ENCODE measurements at places on chromosomes 13 and 19.

DNA sequence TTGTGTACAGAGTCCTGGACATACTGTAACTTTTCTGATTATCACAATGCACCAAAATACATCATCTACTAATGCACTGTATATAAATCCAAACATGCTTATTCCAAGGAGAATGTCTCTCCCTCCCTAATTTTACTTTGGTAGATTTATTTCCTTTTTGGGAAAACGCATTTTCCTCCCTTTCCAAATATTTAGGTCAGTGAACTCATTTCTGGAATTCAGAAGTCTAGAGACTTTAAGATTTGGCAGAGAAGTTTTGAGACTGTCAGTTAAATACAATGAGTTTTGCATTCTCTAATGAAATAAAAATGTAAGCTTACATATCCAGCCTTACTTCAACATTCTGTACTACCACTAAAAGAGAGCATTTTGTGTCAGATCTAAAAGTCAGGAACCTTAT, 165.8 kb upstream of the EDNRB start:
- H3K4me3 ChIP-seq, result no peak overlapping the region
- H3K27me3 ChIP-seq, result no peaks in the 10 kb centered on the region
- H3K4me1 ChIP-seq, result no peaks in the 10 kb centered on the region
- H3K36me3 ChIP-seq, result no peaks in the 10 kb centered on the region
- H3K27ac ChIP-seq, result no peak overlapping the region
- no peak for DNase-seq

- H3K27me3 ChIP-seq, result peaks cover 21% of the 10 kb centered on the region
- H3K36me3 ChIP-seq, result no peaks in the 10 kb centered on the region
- peak overlapping the region; percentile 66 for H3K4me3 ChIP-seq
- DNase-seq, result no peak
- peaks cover 93% of the 10 kb centered on the region for H3K4me1 ChIP-seq
Observed at GRCh38 chr19:40604647-40605215, 3.6 kb downstream of the LTBP4 start.

GRCh38 chr13:112324116-112324515, 52.0 kb upstream of the SPACA7 start:
- H3K4me3 ChIP-seq, result no peak overlapping the region
- no peak overlapping the region for H3K27ac ChIP-seq
- H3K36me3 ChIP-seq, result no peaks in the 10 kb centered on the region
- H3K4me1 ChIP-seq, result no peaks in the 10 kb centered on the region

DNA sequence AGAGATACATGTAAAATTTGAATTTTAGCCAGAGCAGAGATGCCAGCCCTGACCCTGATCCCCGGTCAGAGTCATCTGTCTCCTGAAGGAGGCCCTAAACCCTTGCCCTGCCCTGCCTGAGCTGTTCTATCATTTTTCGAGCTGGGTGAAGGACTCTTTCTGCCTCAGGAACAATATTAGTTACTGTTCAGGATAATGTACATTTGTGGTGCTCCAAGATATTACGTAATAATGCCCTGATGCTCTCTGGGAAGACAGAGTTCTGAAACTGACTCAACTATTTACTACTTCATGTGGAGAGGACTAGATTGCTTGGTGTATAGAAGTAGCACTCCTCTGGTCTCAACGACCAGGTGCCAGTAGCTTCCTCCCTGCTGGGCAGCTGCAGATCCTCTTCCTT, 37.9 kb upstream of the UBL3 start:
- no peak overlapping the region for H3K27ac ChIP-seq
- H3K36me3 ChIP-seq, result no peaks in the 10 kb centered on the region
- no peak for DNase-seq
- H3K4me1 ChIP-seq, result no peaks in the 10 kb centered on the region

GRCh38 chr13:41696163-41697003, 239.0 kb downstream of the RGCC start:
- no peaks in the 10 kb centered on the region for H3K27me3 ChIP-seq
- no peaks in the 10 kb centered on the region for H3K4me1 ChIP-seq
- H3K27ac ChIP-seq, result no peak overlapping the region
- H3K36me3 ChIP-seq, result peaks cover 19% of the 10 kb centered on the region
- no peak for DNase-seq

GRCh38 chr13:29849071-29849631, 1.3 kb downstream of the UBL3 start:
- no peaks in the 10 kb centered on the region for H3K36me3 ChIP-seq
- peak overlapping the region; percentile 82 for H3K4me3 ChIP-seq
- H3K27ac ChIP-seq, result peak overlapping the region; percentile 93
- H3K4me1 ChIP-seq, result peaks cover 4% of the 10 kb centered on the region
- no peaks in the 10 kb centered on the region for H3K27me3 ChIP-seq
- peak; percentile 70 for DNase-seq

- H3K4me3 ChIP-seq, result peak overlapping the region; percentile 46
- peak overlapping the region; percentile 23 for H3K27ac ChIP-seq
- H3K36me3 ChIP-seq, result no peaks in the 10 kb centered on the region
Observed at GRCh38 chr13:33610438-33611120, 207.4 kb upstream of the RFC3 start.

GRCh38 chr19:10379880-10380312, 476 bp downstream of the TYK2 start:
- peak overlapping the region; percentile 81 for H3K27ac ChIP-seq
- H3K4me1 ChIP-seq, result peaks cover 25% of the 10 kb centered on the region
- H3K27me3 ChIP-seq, result no peaks in the 10 kb centered on the region
- H3K4me3 ChIP-seq, result peak overlapping the region; percentile 81
- DNase-seq, result no peak

- H3K4me1 ChIP-seq, result no peaks in the 10 kb centered on the region
- H3K27me3 ChIP-seq, result no peaks in the 10 kb centered on the region
- DNase-seq, result no peak
- no peak overlapping the region for H3K27ac ChIP-seq
- H3K36me3 ChIP-seq, result no peaks in the 10 kb centered on the region
Observed at GRCh38 chr13:108077284-108077683, 138.1 kb downstream of the LIG4 start.

DNA sequence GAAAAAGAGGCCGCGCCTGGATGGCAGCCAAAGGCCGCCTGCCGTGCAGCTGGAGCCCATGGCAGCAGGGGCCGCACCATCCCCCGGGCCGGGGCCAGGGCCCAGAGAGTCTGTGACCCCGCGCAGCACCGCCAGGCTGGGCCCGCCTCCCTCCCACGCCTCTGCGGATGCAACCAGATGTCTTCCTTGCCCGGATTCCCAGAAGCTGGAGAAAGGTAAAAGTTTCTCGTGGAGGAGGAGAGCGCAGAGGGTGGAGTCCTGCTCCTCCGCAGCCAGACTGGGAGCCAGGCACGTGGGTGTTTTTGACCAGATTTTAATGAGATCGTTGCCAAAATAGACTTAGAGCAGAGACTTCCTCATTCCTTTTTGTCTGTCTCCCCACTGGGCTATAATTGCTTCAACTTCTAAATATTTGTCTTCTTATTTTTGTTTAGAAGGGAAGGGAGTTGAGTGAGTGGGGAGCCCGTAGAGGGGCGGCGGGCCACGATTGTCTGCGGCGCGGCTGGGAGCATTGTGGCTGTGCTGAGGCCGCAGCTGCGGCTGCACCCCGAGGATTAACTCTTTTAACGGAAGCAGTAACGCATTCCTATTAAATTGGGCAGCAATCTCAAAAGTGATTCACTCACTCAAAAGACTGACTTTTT, 22.8 kb upstream of the NDUFS7 start:
- H3K27me3 ChIP-seq, result no peaks in the 10 kb centered on the region
- H3K4me3 ChIP-seq, result no peak overlapping the region
- DNase-seq, result no peak
- peaks cover 18% of the 10 kb centered on the region for H3K4me1 ChIP-seq

- no peak for DNase-seq
- no peak overlapping the region for H3K27ac ChIP-seq
- no peak overlapping the region for H3K4me3 ChIP-seq
Observed at GRCh38 chr13:20425819-20426219, 99.8 kb downstream of the CRYL1 start.

- H3K36me3 ChIP-seq, result peaks cover 4% of the 10 kb centered on the region
- no peak for DNase-seq
- peaks cover 18% of the 10 kb centered on the region for H3K4me1 ChIP-seq
- H3K4me3 ChIP-seq, result peak overlapping the region; percentile 84
Observed at GRCh38 chr19:44002212-44002565, 568 bp upstream of the ZNF230 start.

DNA sequence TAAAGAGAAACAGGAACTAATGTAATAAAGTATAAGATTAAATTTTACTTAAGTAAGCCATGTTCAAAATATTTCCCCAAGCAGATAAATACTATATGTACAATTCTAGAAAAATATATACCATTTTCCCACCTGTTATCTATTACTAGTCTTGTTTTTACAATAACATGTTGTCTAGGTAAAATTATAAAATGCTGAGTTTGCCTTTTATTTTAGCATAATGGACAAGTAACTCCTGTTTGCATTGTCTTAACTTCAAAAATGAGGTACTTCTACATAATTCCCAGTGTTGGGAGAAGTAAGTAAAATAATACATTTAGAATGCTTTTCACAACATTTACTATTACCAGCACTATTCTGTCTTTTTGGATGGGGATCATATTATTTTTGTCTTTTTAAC, 800.5 kb downstream of the SLITRK6 start:
- H3K27me3 ChIP-seq, result no peaks in the 10 kb centered on the region
- H3K36me3 ChIP-seq, result no peaks in the 10 kb centered on the region
- H3K4me3 ChIP-seq, result no peak overlapping the region

DNA sequence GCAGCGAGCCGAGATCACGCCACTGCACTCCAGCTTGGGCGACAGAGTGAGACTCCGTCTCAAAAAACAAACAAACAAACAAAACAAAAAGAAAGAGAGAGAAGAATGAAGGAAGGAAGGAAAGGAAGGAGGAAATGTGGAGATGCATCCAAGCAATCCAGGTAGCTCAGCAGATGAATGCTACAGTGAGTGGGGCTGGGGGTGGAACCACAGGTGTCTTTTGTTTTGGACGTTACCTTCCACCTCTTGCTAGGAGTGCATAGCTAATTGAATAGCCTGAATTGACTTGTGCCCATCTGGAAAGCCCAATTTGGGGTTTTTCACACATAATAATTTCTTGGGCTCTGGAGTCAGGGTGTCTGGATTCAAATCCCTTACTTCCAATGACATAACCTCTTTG, 66.0 kb upstream of the GTF3A start:
- peaks cover 5% of the 10 kb centered on the region for H3K27me3 ChIP-seq
- H3K4me3 ChIP-seq, result no peak overlapping the region
- H3K27ac ChIP-seq, result no peak overlapping the region
- no peak for DNase-seq
- H3K4me1 ChIP-seq, result peaks cover 11% of the 10 kb centered on the region

- peaks cover 14% of the 10 kb centered on the region for H3K4me1 ChIP-seq
- no peak overlapping the region for H3K27ac ChIP-seq
- no peaks in the 10 kb centered on the region for H3K27me3 ChIP-seq
- DNase-seq, result no peak
- no peak overlapping the region for H3K4me3 ChIP-seq
Observed at GRCh38 chr13:50711996-50712395, 131.5 kb downstream of the DLEU7 start.

GRCh38 chr13:73673931-73674330, 460.3 kb downstream of the KLF12 start:
- no peak overlapping the region for H3K4me3 ChIP-seq
- no peaks in the 10 kb centered on the region for H3K4me1 ChIP-seq
- H3K27me3 ChIP-seq, result no peaks in the 10 kb centered on the region
- no peaks in the 10 kb centered on the region for H3K36me3 ChIP-seq
- no peak overlapping the region for H3K27ac ChIP-seq

- peaks cover 52% of the 10 kb centered on the region for H3K4me1 ChIP-seq
- peaks cover 31% of the 10 kb centered on the region for H3K27me3 ChIP-seq
- DNase-seq, result peak; percentile 68
Observed at GRCh38 chr19:6590827-6591319, at the start of gene CD70. CD70 (minus strand) TSS chr19:6591150; CDS start chr19:6591002, 148 bp downstream.

DNA sequence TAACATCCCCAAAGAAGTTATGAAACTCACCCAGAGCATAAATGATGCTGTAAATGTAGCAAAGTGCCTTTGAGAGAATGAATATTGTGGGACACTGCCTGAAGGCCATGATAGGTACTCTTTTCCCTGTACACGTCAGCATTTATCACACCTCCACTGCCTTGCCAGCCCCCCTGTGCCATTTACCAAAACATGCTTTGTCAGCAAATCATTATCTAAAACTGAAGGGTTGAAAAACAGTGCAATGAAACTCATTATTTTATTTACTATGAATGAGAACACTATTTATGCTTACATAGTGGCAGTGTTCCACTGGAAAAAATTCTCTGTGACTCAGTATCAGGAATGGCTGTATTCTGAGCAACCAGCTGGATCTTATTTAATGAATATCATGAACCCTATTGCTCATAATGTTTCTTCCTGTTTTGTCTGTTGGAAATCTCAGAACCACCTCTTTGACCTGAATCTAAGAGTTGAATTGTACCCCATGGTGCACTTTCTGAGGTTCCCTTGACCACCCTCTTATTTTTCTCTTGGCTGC, 564.1 kb downstream of the DCT start:
- no peaks in the 10 kb centered on the region for H3K27me3 ChIP-seq
- H3K27ac ChIP-seq, result no peak overlapping the region
- no peak overlapping the region for H3K4me3 ChIP-seq

GRCh38 chr13:50955241-50955640, 45.6 kb downstream of the RNASEH2B start:
- no peaks in the 10 kb centered on the region for H3K27me3 ChIP-seq
- DNase-seq, result no peak
- no peaks in the 10 kb centered on the region for H3K4me1 ChIP-seq
- no peak overlapping the region for H3K4me3 ChIP-seq
- H3K36me3 ChIP-seq, result peaks cover 49% of the 10 kb centered on the region
- no peak overlapping the region for H3K27ac ChIP-seq

DNA sequence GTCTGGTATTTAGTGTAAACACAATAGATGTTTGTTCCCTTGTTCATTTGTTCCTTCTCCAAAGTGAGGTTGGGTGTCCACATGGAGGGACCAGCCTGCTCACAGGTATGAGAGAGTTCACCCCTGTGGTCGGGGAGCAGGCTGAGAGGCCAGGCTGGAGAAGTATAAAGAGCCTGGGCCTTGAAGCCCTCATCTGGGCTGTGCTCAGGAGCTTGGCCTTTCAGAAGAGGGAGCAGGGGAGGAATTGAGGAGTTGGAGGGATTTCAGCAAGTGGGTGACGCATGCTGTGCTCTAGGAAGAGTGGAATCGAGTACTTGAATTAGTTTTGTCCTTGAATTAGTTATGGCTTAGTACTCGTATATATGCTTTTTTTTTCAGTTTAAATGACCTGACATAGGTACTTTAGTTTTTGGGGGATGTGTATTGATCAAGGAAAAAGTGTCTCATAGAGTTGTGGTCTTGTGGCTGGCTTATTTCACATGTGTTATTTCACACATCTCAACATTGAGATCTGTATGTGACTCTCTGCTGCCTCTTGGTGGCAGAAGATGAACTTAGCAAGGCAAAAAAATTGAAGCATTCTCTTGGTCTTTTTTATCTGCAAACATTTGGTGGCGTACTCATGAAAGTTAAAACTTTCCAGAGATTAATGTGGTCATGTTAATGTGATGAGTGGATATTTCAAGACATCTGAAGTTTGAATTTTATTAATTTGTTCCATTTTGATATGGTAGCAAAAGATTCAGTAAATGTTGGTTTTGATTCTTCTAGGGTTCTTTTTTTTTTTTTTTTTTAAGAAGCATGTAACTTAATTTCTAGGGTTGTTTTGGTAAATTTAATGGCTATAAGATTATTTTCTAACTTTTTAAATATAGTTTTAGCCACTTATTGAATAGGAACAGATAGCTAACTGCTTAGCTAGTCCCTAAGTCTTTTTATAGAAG, 54.3 kb downstream of the SLAIN1 start:
- H3K27ac ChIP-seq, result no peak overlapping the region
- H3K4me1 ChIP-seq, result no peaks in the 10 kb centered on the region
- H3K27me3 ChIP-seq, result no peaks in the 10 kb centered on the region
- H3K36me3 ChIP-seq, result peaks cover 25% of the 10 kb centered on the region

GRCh38 chr13:106987427-106987785, 419.5 kb upstream of the ARGLU1 start:
- H3K4me3 ChIP-seq, result no peak overlapping the region
- H3K36me3 ChIP-seq, result no peaks in the 10 kb centered on the region
- DNase-seq, result no peak

- no peaks in the 10 kb centered on the region for H3K4me1 ChIP-seq
- H3K27me3 ChIP-seq, result no peaks in the 10 kb centered on the region
- no peak for DNase-seq
- H3K4me3 ChIP-seq, result no peak overlapping the region
- H3K36me3 ChIP-seq, result peaks cover 4% of the 10 kb centered on the region
Observed at GRCh38 chr19:42344336-42344893, 19.0 kb downstream of the MEGF8 start.

Data from CD4-positive, alpha-beta T cell (primary cell).